ENCODE measurements at places on chromosomes 13 and 19. TPM values are rescaled to one million over a fixed set of nuclear protein-coding genes. Genes with fewer than 3 reads are reported as not detected.

The ZNF256 gene
- 11.0 TPM for total RNA-seq

The ATP8B3 gene
- 0.89 TPM for total RNA-seq

The MUC16 gene
- 0.94 TPM for total RNA-seq

The LAIR2 gene
- not detected for total RNA-seq

The FSD1 gene
- not detected for total RNA-seq

The SYNE4 gene
- total RNA-seq: 0.30 TPM

The STARD13 gene
- 41.1 TPM for total RNA-seq

The WIZ gene
- total RNA-seq: 32.2 TPM

The FAM216B gene
- total RNA-seq: 4.4 TPM

The VSTM2B gene
- not detected for total RNA-seq

The HTR2A gene
- 0.05 TPM for total RNA-seq

The ZNF723 gene
- not detected for total RNA-seq

The ZNF610 gene
- total RNA-seq: 3.3 TPM
